ENCODE measurements at places on chromosomes 11 and 22. TPM values are rescaled to one million over a fixed set of nuclear protein-coding genes. Genes with fewer than 3 reads are reported as not detected.

DNA sequence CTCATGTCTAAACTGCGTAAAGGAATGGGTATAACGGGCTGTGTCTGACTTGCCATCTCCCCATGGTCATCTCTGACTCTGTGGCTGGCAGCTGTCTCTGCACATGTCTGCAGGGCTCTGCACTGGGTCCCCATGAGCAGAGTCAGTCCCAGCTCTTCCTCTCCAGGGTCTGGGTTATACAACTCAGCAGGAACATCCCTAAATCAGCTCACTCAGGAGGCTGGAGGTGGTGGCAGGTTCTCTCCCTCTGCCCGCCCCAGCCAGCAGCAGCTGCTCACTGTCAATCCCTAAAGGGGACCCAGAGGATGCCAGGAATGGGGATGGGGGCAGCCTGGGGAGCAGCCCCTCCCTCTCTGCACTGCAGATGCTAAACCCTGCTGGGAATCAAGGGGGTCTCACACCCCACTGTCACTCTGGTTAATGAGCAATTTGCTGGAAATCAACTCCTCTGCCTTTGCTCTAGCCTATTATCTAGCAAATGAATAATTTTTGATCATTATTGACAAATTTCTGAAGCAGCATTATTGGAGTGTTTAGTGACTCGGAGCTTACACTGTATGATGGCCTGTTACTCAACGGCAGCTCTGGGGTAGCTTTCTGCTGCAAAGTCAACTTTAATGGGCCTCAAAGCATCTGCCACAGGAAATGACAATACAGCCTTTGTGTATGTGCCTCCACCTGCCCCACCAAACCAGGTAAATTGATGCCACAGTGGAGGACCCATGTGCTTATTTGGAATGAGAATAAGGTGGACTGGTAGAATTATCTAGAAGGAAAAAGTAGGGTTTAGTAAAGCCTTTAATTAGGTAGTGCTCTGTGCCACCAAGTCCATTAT, 55.7 kb upstream of the SHANK2 start:
- DNase-seq, result peak; percentile 30

- no peak for DNase-seq
These were observed 459.3 kb downstream of the NTM start for GRCh38 chr11:131829725-131830124.

- no peak for DNase-seq
These were observed 120.9 kb downstream of the GALNT18 start for GRCh38 chr11:11500744-11501487.

GRCh38 chr11:2342557-2342956, 34.6 kb upstream of the CD81 start:
- DNase-seq, result no peak

- DNase-seq, result no peak
These were observed 6.9 kb downstream of the BDNF start for GRCh38 chr11:27693398-27693797.

RIMBP3B gene
- 0.08 TPM for total RNA-seq

- DNase-seq, result peak; percentile 86
These were observed 23.8 kb upstream of the CAPRIN1 start for GRCh38 chr11:34027516-34028408.

OR4D5 gene
- total RNA-seq, result not detected

PHLDB1 gene
- total RNA-seq, result 7.5 TPM

SLCO2B1 gene
- total RNA-seq, result 327 TPM

MAJIN gene
- not detected for total RNA-seq

GRCh38 chr11:133984828-133985227, 28.1 kb upstream of the IGSF9B start:
- DNase-seq, result no peak

LARGE2 gene
- total RNA-seq, result 2.9 TPM

DNA sequence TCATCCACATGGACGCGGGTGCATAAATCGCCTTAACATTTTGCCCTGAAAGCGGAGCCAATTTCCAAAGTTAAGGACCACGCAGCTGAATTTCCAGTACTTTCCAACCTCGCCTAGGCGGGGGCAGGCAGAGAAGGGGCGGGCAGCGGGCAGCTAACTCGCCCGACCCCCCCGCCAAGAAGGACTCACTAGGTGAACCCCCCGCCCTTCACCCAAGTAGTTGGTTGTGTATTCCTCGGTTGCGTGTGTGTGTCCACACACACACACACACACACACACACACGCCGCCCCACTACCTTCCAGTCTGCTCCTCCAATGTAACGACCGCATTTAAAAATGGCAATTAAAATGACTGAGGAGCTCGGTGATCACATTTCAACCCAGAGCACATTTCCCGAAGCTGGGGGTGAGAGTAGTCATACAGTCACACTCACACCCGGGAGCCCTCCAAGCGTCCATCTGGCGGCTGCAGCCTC, 1.4 kb downstream of the TENM4 start:
- no peak for DNase-seq

DNA sequence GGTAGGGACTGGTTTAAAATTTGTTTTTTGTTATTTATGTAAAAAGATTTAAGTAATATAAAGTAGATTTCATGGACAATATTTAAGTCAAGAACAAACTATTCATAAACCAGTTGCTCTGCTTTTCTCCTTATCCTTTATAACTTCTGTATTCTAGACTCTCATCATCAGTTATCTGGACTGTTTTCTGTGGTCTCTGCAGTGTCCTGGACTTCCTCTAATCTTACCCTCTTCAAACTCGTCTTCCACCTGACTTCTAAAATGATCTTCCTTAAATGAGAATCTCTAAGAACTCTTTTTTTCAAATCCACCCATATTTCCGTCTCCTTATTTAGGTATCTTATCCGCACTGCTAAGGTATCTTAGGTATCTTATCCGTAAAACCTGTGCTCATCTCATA, 8.1 kb downstream of the RRM1 start:
- DNase-seq, result no peak

DNA sequence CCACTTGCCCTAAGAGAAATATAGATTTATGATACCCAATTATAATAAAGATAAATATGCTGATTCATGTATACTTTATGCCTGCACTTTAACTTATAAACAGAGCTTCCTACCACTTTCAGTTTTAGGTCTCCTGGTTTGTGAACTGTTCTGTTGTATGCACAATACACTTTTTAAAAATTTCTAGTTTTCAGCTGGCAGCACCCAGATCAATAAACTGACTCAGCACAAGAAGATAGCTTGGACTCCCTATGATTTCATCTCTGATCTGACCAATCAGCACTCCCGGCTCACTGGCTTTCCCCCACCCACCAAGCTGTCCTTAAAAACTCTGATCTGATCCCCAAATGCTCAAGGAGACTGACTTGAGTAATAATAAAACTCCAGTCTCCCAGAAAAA, 33.5 kb upstream of the FAM181B start:
- no peak for DNase-seq

DNA sequence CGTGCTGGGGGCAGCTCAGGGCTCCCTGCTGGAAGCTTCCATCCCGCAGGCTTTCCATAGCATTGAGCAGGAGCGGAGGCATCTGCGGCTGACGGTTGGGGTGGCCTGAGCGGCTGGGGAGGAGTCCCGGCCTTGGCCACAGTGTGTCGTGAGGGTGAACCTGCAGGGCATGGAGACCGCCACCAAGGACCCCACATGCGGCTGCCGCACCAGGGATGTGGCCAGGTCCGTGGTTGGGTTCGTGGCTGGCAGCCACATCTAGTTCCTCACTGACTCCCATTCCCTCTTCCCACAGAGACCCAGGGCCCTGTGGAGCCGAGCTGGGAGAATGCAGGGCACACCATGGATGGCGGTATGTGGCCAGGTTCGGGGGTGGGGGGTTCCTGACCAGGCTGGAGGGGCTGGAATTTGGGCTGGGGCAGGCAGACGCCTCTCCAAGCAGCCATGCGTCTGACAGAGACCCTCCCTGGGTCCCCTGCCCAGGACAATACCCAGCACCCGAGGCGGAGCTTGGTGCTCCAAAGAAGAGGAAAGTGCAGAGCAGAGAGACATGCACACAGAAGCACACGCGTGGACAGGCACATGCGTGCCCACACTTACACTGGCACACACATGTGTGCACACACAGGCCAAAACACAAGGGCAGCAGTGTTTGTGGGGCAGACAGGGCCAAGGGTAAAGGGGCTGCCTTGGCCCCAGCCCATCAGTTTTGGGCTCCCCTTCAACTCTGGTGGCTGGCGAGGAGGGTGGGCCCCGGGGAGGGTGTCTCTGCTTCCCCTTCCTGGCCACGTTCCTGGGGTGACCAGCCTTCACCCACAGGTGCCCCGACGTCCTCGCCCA, 2.7 kb downstream of the MUC5B start:
- DNase-seq, result peak; percentile 38

- DNase-seq, result no peak
These were observed 6.0 kb upstream of the FXYD6 start for GRCh38 chr11:117882311-117882905.

TBX1 gene
- 0.40 TPM for total RNA-seq

All from left lobe of liver (tissue), 2 donors.